ENCODE measurements at places on chromosomes 2 and 18.

DNA sequence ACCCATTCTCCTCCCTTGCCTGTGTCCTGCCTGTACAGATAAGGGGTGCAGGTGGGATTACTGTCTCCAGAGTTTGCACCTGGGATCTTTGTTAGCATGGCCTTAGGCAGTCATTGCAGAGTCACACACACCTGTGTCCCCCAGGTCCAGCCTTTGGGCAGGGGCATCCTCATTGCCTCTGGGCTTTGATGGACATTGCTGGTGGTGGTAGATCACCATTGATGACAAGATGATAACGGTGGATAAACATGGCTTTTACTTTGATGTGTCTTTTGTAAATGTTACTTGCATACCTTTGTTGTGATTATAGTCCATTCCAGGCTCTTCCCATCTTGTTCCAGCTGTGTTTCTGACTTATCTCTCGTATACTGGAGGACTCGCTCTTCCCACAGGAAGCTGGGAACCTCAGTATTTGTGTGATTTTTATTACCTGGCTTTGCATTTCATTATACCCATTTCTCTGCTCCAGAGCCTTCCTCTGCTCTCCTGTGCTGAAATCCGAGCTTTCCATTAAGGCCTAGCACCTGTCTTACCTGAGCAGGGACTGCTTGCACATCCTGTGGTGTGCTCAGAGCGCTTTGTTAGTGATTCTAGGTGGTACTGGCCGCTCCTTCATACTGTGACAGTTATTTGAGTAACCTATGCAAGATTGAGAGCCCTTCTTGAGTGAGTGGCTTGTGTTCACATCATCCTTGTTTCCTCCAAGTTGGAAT lies 79.2 kb downstream of the PTPRM start:
- DNase-seq = no peak

DNA sequence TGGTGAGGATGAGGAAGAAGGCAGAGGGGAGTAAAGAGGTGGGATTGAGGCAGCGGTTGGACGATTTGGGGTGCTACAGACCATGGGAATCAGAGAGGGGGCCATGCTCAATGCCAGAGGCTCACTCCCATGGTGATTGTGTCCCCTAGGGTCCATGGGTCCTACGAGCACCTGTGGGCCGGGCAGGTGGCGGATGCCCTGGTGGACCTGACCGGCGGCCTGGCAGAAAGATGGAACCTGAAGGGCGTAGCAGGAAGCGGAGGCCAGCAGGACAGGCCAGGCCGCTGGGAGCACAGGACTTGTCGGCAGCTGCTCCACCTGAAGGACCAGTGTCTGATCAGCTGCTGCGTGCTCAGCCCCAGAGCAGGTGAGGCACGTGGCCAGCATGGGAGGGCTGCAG lies 5.2 kb downstream of the CAPN10 start:
- DNase-seq = no peak

- DNase-seq = no peak
Observed at GRCh38 chr2:224427471-224427870, 25.6 kb upstream of the FAM124B start.

DNA sequence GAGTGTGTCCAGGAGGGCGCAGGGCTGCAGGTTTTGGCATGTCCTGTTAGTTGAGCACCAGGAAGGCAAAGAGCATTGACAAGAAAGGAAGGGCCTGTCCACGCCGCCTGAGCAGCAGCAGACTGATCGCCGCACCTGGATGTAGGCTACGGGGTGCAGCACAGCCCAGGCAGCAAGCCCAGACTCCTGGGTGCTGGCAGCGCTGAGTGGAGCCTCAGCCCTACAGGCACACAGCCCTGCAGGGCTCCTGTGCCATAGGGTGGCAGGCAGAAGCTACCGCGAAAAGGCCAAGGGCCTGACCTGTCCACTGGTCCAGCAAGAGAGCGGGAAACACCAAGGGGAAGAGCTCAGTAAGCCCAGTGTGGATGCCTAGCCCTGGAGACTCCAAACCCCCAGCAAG lies 198.0 kb downstream of the HDAC4 start:
- no peak for DNase-seq

- DNase-seq = peak; percentile 96
Observed at GRCh38 chr2:178066890-178067669, 5.5 kb downstream of the PDE11A start.

- peak; percentile 46 for DNase-seq
Observed at GRCh38 chr2:187461294-187462261, 13.5 kb upstream of the CALCRL start.

- DNase-seq = no peak
Observed at GRCh38 chr2:189076120-189076519, 101.9 kb downstream of the COL3A1 start.

DNA sequence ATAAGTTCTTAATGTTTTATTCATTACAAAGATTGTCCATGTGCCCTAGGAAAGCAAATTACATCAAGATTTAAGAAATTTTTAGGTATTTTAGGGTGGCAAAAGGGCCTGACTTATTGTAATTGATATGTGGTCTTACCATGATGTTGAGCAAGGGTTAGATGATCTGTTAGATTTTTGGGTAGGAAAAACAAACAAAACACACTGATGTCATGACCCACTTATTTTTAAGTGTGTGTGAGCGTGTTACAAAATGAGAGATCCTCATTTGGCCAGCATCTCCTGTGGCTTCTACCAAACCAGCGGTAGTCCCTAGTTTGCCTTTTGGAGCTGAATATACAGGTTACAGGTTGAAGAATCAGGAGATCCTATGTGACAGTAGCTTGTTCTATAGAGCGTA lies 89.8 kb upstream of the ITGB6 start:
- no peak for DNase-seq

DNA sequence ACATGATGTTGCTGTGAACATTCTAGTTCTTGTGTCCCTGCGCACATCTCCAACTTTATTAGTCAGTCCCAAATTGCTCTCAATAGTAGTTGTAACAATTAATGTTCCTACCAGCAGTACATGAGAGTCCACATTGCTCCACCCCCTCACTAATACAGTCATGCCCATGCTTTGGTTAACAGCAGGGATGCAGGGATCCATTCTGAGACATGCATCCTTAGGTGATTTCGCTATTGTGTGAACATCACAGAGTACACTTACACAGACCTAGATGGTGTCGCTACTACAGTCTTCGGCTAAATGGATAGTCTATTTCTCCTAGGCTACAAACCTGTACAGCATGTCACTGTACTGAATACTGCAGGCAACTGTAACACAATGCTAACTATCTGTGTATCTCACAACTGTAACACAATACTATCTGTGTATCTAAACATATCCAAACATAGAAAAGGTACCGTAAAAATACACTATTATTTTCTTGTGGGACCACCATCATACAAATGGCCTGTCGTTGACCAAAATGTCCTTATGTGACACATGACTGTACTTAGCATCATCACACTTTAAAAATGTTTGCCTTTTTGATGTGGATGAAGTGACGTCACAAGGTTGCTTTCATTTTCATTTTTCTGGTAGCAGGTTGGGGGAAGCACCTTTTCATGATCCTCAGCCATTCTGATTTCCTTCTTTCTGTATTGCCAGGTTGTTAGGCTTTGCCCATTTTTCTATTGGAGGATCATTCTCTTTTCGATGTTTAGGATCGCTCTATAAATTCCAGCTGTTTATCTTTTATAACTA lies 82.9 kb upstream of the RNF152 start:
- DNase-seq = peak; percentile 22

DNA sequence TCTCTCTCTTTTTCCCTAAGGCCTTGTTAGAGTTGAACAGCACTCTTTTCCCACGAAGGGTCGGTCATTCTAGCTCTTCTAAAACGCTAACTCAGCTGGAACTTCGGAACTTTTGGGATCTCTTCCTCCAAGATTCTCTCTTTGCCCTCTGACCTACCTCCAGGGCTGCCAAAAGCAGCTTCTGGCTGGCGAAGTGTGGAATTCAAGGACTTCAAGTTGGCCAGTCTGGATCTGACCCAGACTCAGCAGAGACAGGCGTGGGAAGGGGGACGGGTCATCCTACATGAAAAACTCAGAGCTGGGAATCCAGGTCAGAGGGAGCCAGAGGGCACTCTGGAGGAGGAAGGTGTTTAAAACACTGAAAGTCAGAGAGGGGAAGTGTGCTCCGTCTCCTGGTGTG lies 305.5 kb upstream of the HDAC4 start:
- no peak for DNase-seq

GRCh38 chr2:238852206-238852869 lies 4.5 kb downstream of the TWIST2 start:
- DNase-seq = no peak

DNA sequence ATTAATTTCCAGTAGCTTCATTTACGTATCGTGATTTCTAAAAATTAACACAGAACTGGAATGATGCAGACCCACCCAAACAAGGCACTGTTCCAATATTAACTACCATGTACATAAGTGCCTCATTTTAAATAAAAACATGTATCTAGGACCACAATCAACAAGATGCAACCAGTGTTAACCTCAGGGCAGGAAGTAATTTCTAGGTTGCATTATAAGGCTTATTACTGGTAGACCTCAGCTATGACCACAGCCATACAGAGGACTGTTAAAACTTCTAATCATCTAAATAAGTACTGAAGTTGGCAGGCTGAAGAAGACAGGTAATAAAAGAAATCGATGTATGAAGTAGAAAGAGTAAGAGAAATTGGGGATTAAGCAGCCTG lies 262.9 kb downstream of the HDAC4 start:
- DNase-seq = no peak

GRCh38 chr2:231940795-231941194 lies 14.6 kb upstream of the NPPC start:
- no peak for DNase-seq
